ENCODE measurements at places on chromosomes 4 and X. TPM values are rescaled to one million over a fixed set of nuclear protein-coding genes. Genes with fewer than 3 reads are reported as not detected.

GRCh38 chr4:26088433-26088928, 174.5 kb downstream of the SMIM20 start:
- no peak overlapping the region for H3K27ac ChIP-seq
- no peaks in the 10 kb centered on the region for H3K4me1 ChIP-seq
- no peak for DNase-seq
- H3K27me3 ChIP-seq, result no peaks in the 10 kb centered on the region
- H3K36me3 ChIP-seq, result no peaks in the 10 kb centered on the region

DNA sequence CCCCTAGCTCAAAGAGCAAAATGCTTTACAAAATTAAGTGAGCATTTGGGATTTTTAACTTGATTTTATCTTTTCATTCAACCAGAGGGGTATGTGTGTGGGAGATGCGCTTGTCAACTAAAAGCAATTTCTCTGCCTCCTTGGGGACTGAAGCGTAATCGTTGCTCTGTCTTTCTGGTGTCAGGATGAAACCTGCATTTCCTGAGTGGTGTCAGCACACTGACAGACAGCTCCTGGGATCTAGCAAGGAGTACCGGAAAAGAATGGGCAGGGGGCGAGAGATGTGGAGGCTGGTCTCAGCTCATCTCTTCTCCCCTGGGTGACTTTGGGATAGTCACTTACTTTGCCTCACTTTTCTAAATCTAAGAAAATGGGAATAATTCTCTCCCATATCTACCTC, 5.1 kb upstream of the ARHGAP36 start:
- no peaks in the 10 kb centered on the region for H3K4me1 ChIP-seq
- H3K36me3 ChIP-seq, result no peaks in the 10 kb centered on the region
- H3K27ac ChIP-seq, result no peak overlapping the region
- DNase-seq, result no peak
- no peak overlapping the region for H3K4me3 ChIP-seq

DNA sequence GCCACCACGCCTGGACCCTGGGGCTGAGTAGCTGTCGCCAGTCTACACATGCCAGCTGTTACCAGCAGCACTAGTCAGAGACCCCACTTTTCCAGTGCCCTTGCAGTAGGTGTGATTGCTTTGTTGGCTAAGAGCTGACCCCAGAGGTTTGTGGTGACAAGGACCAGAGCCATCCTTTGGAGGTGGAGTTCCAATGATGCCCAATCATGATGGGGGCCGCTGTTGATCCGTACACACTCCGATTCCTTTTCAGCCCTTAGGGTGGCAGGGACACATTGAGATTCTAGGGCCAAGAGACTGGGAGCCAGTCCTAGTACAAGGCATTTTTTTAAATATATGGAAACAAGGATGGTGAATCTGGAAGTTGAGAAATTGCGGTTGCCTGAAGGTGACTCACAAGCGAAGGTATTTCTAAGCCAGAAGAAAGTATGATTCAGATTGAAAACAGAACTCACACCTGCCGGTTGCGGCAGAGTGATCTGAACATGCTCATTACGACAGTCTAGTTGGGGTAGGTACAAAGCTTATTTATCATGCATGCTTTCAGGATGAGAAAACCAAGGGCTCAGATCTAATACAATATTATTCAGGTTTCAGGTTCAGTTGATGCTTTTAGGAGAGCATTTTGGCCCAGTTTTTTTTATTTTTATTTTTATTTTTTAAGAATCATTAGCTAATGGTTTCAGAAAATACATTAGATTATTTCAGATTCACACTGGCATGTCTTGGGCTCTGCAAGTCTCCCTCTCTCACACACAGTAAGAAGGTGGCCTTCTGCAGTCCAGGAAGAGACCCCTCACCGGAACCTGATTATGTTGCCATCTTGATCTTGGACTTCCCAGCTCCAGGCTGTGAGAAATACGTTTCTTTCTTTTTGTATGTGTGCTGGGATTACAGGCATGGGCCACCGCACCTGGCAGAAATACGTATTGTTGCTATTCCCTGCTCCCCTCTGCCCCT, 43.4 kb downstream of the SHROOM2 start:
- H3K36me3 ChIP-seq, result no peaks in the 10 kb centered on the region
- no peak overlapping the region for H3K27ac ChIP-seq
- no peak for DNase-seq
- no peaks in the 10 kb centered on the region for H3K4me1 ChIP-seq
- no peaks in the 10 kb centered on the region for H3K27me3 ChIP-seq

GRCh38 chr4:37109756-37110155, 134.8 kb upstream of the NWD2 start:
- H3K27me3 ChIP-seq, result no peaks in the 10 kb centered on the region
- H3K4me3 ChIP-seq, result no peak overlapping the region
- no peak overlapping the region for H3K27ac ChIP-seq
- H3K4me1 ChIP-seq, result no peaks in the 10 kb centered on the region
- no peaks in the 10 kb centered on the region for H3K36me3 ChIP-seq

DNA sequence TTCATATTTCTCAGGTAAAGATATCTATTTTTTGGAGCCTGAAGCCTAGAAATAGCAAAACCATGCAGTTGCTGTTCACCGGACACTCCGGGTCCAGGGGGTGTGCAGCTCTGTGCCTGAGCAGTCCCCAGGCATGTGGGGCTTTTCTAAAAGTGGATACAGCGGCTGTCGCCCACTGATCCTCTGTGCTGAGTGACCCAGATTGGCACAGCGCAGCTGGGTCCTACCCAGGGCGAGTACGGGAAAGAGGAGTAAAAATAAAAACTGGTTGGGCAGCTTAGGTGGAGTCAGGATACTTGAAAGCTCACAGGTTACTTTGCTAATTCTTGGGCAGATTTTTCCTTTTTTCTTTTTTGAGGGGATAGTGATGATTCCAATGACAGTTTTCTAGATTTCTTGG, 118.8 kb downstream of the UCHL1 start:
- H3K4me3 ChIP-seq, result no peak overlapping the region
- H3K27ac ChIP-seq, result no peak overlapping the region
- no peaks in the 10 kb centered on the region for H3K27me3 ChIP-seq
- no peaks in the 10 kb centered on the region for H3K36me3 ChIP-seq
- no peak for DNase-seq
- no peaks in the 10 kb centered on the region for H3K4me1 ChIP-seq

- no peak overlapping the region for H3K27ac ChIP-seq
- no peaks in the 10 kb centered on the region for H3K36me3 ChIP-seq
- H3K27me3 ChIP-seq, result no peaks in the 10 kb centered on the region
- H3K4me3 ChIP-seq, result no peak overlapping the region
- no peaks in the 10 kb centered on the region for H3K4me1 ChIP-seq
Measured at GRCh38 chr4:99983289-99983943, 33.3 kb upstream of the H2AZ1 start.

GRCh38 chr4:6449746-6450369, 22.6 kb downstream of the PPP2R2C start:
- DNase-seq, result no peak
- no peaks in the 10 kb centered on the region for H3K36me3 ChIP-seq
- no peak overlapping the region for H3K4me3 ChIP-seq
- H3K27ac ChIP-seq, result no peak overlapping the region
- H3K4me1 ChIP-seq, result no peaks in the 10 kb centered on the region

DNA sequence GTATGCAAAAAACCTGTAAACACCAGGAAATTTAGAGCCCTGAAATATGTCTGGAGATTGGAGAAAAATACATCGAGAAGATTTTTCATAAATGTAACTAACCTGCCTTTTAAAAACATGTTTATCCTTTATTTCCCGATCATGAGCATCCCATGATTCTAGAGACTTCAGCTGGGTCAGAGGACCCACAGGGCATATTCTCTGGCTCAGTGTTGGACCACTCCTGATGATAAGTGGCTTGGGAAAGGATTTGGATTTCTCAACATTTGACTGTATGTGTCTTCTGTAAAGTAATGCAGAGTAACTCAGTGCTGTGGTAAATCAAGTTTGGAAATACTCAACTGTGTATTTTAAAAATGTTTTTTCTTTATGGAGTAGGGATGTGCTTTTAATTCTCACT, 40.0 kb upstream of the ANK2 start:
- no peaks in the 10 kb centered on the region for H3K36me3 ChIP-seq
- no peak overlapping the region for H3K27ac ChIP-seq
- H3K4me1 ChIP-seq, result no peaks in the 10 kb centered on the region
- no peaks in the 10 kb centered on the region for H3K27me3 ChIP-seq
- no peak for DNase-seq
- H3K4me3 ChIP-seq, result no peak overlapping the region

DNA sequence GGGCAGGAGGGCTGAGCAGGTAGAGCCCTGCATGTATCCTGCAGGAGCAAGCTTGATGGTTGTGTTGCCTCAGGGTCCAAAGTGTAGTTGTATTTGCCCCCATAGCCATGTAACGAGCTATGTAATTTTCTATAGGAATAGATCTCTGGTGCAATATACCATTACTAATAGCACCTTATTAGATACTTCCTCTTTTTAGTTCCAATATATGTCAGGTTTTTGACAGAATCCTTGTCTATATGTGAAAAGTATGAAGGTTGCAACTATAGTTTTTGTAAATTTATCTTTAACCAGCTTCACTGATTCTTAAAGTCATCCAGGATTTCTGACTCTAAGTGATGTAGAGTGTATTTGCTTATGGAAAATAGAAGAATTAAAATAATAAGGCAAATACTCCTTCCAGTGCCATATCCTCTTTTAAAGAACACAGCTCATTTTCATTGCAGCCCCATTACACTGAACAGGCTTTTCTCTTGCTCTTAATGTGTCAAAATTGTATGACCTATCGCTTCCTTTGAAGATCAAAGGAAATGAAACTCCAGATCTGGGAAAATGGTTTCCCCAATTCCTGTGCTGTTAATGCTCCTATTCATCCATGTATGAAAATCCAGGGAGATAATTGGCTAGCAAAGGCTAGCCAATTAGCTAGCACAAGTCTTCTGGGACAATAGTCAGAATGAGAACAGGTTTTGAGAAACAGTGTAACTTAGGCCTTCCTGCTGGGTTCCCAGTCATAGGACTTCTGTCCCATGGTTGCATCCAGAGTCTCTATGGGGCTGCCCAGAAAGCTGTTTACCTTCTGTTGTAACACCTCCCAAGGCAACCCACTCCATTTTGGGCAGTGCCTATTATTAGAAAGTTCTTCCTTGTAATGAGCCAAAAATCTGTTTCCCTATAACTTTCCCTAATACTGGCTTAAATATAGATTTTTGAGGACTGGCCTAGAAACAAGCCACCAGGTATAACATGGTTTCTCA, 90.6 kb downstream of the TSPAN7 start:
- no peaks in the 10 kb centered on the region for H3K36me3 ChIP-seq
- H3K4me1 ChIP-seq, result no peaks in the 10 kb centered on the region
- no peak overlapping the region for H3K4me3 ChIP-seq
- H3K27ac ChIP-seq, result no peak overlapping the region

GRCh38 chrX:10034740-10035260, 67.6 kb downstream of the CLDN34 start:
- no peaks in the 10 kb centered on the region for H3K4me1 ChIP-seq
- H3K4me3 ChIP-seq, result no peak overlapping the region
- no peak for DNase-seq
- no peak overlapping the region for H3K27ac ChIP-seq
- H3K27me3 ChIP-seq, result no peaks in the 10 kb centered on the region

- H3K36me3 ChIP-seq, result no peaks in the 10 kb centered on the region
- H3K27ac ChIP-seq, result no peak overlapping the region
- no peak for DNase-seq
- no peaks in the 10 kb centered on the region for H3K27me3 ChIP-seq
Measured at GRCh38 chr4:47073647-47074046, 42.3 kb downstream of the GABRB1 start.

DNA sequence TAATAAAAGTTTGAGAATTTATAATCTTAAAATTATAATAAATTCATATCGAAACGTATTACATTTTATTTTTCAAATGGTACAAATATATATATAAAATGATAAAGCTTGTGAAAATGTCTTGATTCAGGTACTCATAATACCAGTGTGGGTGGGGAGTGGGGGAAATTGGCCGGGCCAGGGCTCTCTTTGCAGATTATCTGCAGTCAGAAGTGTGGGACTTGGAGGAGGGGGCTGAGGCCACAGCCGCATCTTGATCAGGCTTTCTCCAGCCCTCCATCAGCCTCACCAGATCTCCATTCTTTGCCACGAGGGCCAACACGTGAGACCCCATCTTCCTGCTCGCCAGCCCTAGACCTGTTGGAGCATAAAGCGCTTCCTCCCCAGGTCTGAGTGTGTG, 86.7 kb downstream of the STIM2 start:
- DNase-seq, result no peak
- no peaks in the 10 kb centered on the region for H3K36me3 ChIP-seq
- H3K27me3 ChIP-seq, result no peaks in the 10 kb centered on the region
- no peak overlapping the region for H3K27ac ChIP-seq

GRCh38 chr4:73668782-73669201, 48.6 kb upstream of the RASSF6 start:
- H3K4me3 ChIP-seq, result no peak overlapping the region
- no peak overlapping the region for H3K27ac ChIP-seq
- peaks cover 8% of the 10 kb centered on the region for H3K4me1 ChIP-seq

GRCh38 chr4:40373636-40374035, 38.5 kb downstream of the CHRNA9 start:
- H3K36me3 ChIP-seq, result no peaks in the 10 kb centered on the region
- DNase-seq, result no peak
- H3K27me3 ChIP-seq, result no peaks in the 10 kb centered on the region
- H3K4me3 ChIP-seq, result no peak overlapping the region

GRCh38 chrX:68824565-68825125, 4.2 kb upstream of the EFNB1 start:
- no peaks in the 10 kb centered on the region for H3K36me3 ChIP-seq
- no peak for DNase-seq
- H3K4me1 ChIP-seq, result peaks cover 10% of the 10 kb centered on the region
- H3K27ac ChIP-seq, result no peak overlapping the region
- no peak overlapping the region for H3K4me3 ChIP-seq
- no peaks in the 10 kb centered on the region for H3K27me3 ChIP-seq

DNA sequence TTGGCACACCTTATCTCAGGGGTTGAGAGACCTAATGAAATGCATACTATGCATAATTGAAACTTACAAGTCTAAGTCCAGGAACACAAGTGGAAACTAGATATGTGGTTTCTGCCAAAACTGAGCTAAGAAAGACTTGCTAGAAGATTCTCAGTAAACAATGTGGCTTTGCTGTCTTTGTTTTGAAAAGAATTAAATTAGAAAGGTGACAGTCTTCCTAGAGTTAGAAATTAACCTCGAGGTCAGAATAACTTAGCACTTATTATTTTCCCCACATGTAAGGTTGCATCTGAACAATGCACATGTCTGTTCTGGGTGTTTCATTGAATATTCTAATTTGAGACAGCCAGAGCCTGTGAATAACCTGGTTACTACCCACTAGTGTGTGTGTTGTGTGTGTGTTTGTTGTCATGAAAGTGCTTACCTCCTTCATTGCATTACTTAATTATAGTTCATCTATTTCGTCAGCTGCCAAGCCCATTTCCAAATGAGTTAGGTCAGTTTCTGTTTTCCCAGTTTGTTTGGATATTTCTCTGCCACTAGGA, 1.5 kb downstream of the EREG start:
- no peak overlapping the region for H3K27ac ChIP-seq
- DNase-seq, result peak; percentile 9
- peak overlapping the region; percentile 74 for H3K4me3 ChIP-seq
- H3K4me1 ChIP-seq, result peaks cover 10% of the 10 kb centered on the region
- H3K36me3 ChIP-seq, result no peaks in the 10 kb centered on the region

GRCh38 chr4:16532240-16532970, 306.1 kb upstream of the TAPT1 start:
- H3K27ac ChIP-seq, result no peak overlapping the region
- H3K27me3 ChIP-seq, result no peaks in the 10 kb centered on the region
- no peak overlapping the region for H3K4me3 ChIP-seq
- no peaks in the 10 kb centered on the region for H3K4me1 ChIP-seq
- DNase-seq, result no peak
- H3K36me3 ChIP-seq, result no peaks in the 10 kb centered on the region

GRCh38 chrX:30302956-30303355, 6.2 kb downstream of the NR0B1 start:
- H3K4me3 ChIP-seq, result no peak overlapping the region
- H3K36me3 ChIP-seq, result no peaks in the 10 kb centered on the region
- H3K27me3 ChIP-seq, result no peaks in the 10 kb centered on the region
- H3K4me1 ChIP-seq, result no peaks in the 10 kb centered on the region

MID2 gene
- polyA plus RNA-seq, result 6.9 TPM

PAGE1 gene
- polyA plus RNA-seq, result not detected

TSPAN7 gene
- polyA plus RNA-seq, result 6.9 TPM

MAGEA2B gene
- polyA plus RNA-seq, result not detected
